Activated CD8-positive, alpha-beta memory T cell treated with anti-CD3 and anti-CD28 coated beads, Interleukin-2, amount 50 U/mL, for 4 hours (primary cell): ENCODE measurements at places on chromosomes 12 and 14.

DNA sequence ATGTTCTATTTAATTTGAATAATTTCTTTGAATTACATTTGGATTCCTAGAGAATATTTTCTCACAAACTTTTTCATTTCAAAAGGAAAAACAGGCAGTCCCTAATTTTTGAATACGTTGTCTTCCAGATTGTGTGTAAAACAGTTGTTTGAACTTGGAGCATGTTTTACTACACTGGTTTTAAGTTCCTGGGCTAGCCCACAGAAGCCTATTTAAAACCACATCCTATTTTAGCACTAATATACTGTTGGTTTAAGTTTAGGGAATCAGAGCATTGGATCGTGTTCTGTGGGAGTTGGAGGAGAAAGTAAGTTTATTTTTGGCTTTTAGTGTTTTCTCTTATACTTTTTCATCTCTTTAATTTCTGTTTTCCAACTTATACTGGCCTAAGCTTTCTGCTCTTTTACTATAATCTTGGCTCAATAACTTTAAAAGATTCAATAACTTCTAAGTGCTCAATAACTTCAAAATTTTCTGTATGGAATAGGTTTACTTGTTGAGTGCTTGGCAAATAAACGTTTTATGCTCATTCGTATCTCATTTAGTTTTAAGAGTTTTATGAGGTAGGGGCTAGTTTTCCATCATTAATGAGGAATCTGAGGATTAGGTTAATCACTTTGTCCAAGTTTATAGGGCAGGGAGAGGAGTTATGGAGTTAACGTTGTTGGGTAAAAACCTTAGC, 14.9 kb downstream of the LEMD3 start:
- no peak for DNase-seq

DNA sequence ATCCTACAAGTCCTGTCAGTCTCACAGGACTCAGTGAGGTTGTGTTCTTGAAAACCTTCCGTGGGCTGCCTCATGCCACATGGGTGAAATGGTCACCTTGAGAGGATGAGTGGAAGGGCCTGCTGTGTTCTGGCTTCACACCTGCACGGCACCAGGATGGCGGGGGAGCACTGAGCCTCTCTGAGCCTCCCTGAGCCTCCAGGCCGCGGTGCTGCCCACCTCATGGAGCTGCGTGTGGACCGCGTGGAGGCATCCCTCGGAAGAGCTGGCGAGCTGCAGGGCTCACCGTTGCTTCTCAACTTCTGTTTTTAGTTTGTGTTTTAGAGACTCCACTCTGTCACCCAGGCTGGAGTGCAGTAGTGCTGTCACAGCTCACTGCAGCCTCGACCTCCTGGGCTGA, 56.2 kb downstream of the TEAD4 start:
- no peak for DNase-seq

- DNase-seq, result peak; percentile 73
Measured at GRCh38 chr12:123075646-123076171, 75.2 kb downstream of the PITPNM2 start.

GRCh38 chr12:52539083-52539820, 13.7 kb downstream of the KRT71 start:
- no peak for DNase-seq

GRCh38 chr14:45947830-45948229, 694.8 kb upstream of the MIS18BP1 start:
- DNase-seq, result no peak

GRCh38 chr14:101559624-101560533, 1.4 kb upstream of the DIO3 start:
- DNase-seq, result no peak
